ENCODE measurements at places on chromosomes 11 and 22.

- DNase-seq: no peak
Measured at GRCh38 chr22:20051927-20052308, 28.1 kb upstream of the DGCR8 start.

GRCh38 chr11:96339706-96340554 lies 3.1 kb downstream of the MAML2 start:
- no peak for DNase-seq

- DNase-seq: no peak
Measured at GRCh38 chr22:47515384-47516125, 753.1 kb downstream of the TBC1D22A start.

GRCh38 chr11:46743693-46744339 lies 24.8 kb downstream of the F2 start:
- DNase-seq: no peak
